Fibroblast of lung (primary cell): ENCODE measurements at places on chromosomes 12 and 14. TPM values are rescaled to one million over a fixed set of nuclear protein-coding genes. Genes with fewer than 3 reads are reported as not detected.

GRCh38 chr12:52141306-52141705 is 50.5 kb downstream of the KRT80 start:
- peaks cover 10% of the 10 kb centered on the region for H3K4me1 ChIP-seq
- DNase-seq = no peak
- no peaks in the 10 kb centered on the region for H3K27me3 ChIP-seq
- no peaks in the 10 kb centered on the region for H3K36me3 ChIP-seq

The CCDC196 gene
- total RNA-seq = not detected in 2 replicates

GRCh38 chr14:65840118-65840751 is 427.7 kb downstream of the FUT8 start:
- H3K27me3 ChIP-seq = no peaks in the 10 kb centered on the region
- H3K36me3 ChIP-seq = no peaks in the 10 kb centered on the region
- no peak overlapping the region for H3K27ac ChIP-seq
- H3K4me3 ChIP-seq = no peak overlapping the region
- DNase-seq = no peak

- peaks cover 9% of the 10 kb centered on the region for H3K4me1 ChIP-seq
- H3K36me3 ChIP-seq = no peaks in the 10 kb centered on the region
- no peak overlapping the region for H3K4me3 ChIP-seq
- DNase-seq = no peak
- H3K27me3 ChIP-seq = no peaks in the 10 kb centered on the region
Observed at GRCh38 chr12:19026614-19027488, 102.7 kb upstream of the PLEKHA5 start.
